ENCODE measurements at places on chromosomes 4 and X. TPM values are rescaled to one million over a fixed set of nuclear protein-coding genes. Genes with fewer than 3 reads are reported as not detected.

Gene TRMT10A
- 7.9 TPM for total RNA-seq

- DNase-seq: no peak
Measured at GRCh38 chr4:26071688-26072087, 157.7 kb downstream of the SMIM20 start.

DNA sequence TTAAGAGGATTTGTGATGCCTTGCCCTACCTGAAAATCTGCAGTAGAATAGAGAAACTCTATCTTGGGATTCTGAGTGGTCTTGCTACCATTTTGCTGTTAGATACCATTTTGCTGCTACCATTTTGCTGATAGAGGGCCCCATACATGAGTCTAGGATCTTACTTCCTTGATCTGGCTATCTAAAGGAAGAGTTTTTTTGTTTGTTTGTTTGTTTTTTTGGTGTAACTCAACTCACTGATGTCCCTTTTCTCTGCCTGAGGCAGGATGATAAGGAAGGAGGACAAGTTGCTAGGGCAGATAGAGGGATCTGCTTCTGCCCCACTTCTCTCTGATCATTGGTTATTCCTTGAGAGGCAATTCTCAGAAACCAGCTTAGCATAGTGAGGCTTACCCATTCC lies 31.0 kb downstream of the XK start:
- DNase-seq: no peak

Gene UGT2B17
- total RNA-seq: not detected

- DNase-seq: no peak
Measured at GRCh38 chr4:8762356-8762755, 109.3 kb downstream of the HMX1 start.

Gene LANCL3
- total RNA-seq: 1.8 TPM
